ENCODE measurements at places on chromosomes 16 and 17. TPM values are rescaled to one million over a fixed set of nuclear protein-coding genes. Genes with fewer than 3 reads are reported as not detected.

Gene NETO2
- total RNA-seq: 10.4 TPM

Gene MMP25
- total RNA-seq: 112 TPM

DNA sequence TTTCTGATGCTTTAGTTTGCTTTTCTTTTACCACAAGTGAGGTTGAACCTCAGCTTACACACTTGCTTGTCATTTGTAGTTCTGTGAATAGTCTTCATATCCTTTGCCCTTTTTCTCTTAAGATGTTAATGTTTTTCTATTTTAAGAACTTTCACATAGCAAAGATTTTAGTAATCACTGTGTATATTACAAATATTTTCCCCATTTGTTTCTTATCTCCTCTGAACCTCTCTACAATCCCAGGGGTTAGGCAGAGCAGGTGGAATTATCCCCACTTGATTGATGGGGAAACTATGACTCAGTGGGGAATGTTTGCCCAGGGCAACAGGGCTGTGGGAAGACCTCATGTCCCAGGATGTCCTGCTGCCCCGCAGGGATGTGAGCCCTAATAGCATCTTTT lies 11.7 kb upstream of the MYH3 start:
- H3K27ac ChIP-seq: no peak overlapping the region
- H3K27me3 ChIP-seq: no peaks in the 10 kb centered on the region
- no peaks in the 10 kb centered on the region for H3K4me1 ChIP-seq
- no peak overlapping the region for H3K4me3 ChIP-seq
- no peak for DNase-seq
- H3K36me3 ChIP-seq: no peaks in the 10 kb centered on the region

DNA sequence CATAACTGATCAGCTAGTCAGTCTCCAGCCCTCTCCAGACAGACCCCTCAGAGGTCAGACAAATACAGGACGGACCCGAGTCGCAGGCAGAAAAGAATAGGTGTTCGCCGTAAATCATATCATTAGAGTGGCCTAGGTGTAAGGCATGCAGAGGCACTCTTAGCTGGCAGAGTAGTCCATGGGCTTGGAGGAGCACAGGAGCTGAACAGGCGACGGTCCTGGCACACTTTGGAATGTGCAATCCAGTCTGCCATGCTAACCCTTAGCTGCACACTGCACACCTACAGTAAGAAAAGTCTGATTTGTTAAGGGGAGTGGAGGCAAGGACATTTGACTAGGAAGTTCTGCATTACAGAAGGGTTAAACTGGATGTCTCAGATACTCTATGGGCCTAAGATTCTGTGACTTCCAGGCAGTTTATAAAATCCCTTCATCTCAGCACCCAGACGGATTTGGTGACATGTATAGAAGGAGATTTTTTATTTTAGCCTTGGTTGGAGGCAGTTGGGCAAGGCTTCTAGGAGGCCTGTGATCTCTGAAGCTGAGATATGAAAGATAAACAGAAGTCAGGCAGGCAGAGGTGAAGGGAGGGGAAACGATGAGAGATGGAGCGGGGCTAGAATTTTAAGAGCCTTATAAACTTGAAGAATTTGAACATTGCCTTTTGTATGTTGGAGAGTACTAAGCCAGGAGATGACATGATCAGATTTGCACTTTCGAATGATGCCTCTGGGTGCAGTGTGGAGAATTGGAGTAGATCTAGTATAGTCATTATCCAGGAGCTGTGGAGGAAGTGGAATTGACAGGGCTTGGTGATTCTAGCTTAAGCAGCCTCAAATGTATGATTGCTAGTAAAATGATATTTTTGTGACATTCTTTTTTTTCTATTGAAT lies 34.6 kb upstream of the SLC5A11 start:
- no peak overlapping the region for H3K27ac ChIP-seq
- peaks cover 65% of the 10 kb centered on the region for H3K36me3 ChIP-seq
- H3K4me1 ChIP-seq: no peaks in the 10 kb centered on the region
- H3K27me3 ChIP-seq: no peaks in the 10 kb centered on the region
- no peak overlapping the region for H3K4me3 ChIP-seq

GRCh38 chr16:85335584-85336491 lies 223.6 kb upstream of the CIBAR2 start:
- H3K36me3 ChIP-seq: no peaks in the 10 kb centered on the region
- H3K4me1 ChIP-seq: peaks cover 5% of the 10 kb centered on the region
- H3K4me3 ChIP-seq: no peak overlapping the region
- H3K27me3 ChIP-seq: peaks cover 4% of the 10 kb centered on the region
- H3K27ac ChIP-seq: no peak overlapping the region

GRCh38 chr16:6360641-6361040 lies 972.0 kb upstream of the RBFOX1 start:
- H3K36me3 ChIP-seq: no peaks in the 10 kb centered on the region
- H3K4me1 ChIP-seq: no peaks in the 10 kb centered on the region
- no peaks in the 10 kb centered on the region for H3K27me3 ChIP-seq
- no peak for DNase-seq
- H3K4me3 ChIP-seq: no peak overlapping the region

Measured in activated CD4-positive, alpha-beta memory T cell treated with anti-CD3 and anti-CD28 coated beads, Interleukin-2, amount 10 ng/mL, durations not matched to agents 7 days and 5 days (primary cell).